ENCODE measurements at places on chromosomes 7 and 10.

DNA sequence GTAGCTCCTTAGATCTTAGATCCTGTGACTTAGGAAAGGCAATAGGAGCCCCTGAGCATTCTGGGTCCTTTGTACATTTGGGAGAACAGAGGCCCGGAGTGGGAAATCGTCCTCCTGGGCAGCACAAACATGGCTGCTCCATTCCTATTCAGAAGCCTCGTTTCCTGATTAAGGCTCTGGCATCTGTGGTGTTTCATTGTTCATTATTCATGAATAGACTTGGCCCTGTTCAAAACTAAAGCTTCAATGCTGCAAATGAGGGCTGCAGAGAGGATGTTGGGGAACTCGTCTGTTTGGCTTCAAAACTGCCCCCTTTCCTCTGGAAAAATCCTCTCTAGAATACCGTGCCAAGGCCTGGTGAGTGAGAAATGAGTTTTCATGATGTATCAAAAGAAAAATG, 3.4 kb upstream of the HTRA1 start:
- DNase-seq: no peak

DNA sequence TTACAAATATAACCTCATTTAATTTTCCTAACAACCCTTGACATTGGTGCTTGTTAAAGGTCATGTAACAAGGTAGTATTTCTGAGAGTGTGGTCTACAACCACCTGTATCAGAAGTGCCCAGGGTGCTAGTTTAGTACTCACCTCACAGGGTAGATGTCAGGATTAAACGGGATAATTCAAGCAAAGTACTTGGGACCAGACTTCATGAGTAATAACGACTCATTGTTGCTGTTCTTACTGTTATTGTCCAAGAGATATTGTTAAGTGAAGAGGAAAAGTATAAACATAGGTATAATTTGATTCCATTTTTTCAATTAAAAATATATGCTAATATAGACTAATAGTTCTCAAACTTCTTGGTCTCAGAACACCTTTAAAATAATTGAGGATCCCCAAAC, 179.3 kb downstream of the WNT2 start:
- DNase-seq: no peak

DNA sequence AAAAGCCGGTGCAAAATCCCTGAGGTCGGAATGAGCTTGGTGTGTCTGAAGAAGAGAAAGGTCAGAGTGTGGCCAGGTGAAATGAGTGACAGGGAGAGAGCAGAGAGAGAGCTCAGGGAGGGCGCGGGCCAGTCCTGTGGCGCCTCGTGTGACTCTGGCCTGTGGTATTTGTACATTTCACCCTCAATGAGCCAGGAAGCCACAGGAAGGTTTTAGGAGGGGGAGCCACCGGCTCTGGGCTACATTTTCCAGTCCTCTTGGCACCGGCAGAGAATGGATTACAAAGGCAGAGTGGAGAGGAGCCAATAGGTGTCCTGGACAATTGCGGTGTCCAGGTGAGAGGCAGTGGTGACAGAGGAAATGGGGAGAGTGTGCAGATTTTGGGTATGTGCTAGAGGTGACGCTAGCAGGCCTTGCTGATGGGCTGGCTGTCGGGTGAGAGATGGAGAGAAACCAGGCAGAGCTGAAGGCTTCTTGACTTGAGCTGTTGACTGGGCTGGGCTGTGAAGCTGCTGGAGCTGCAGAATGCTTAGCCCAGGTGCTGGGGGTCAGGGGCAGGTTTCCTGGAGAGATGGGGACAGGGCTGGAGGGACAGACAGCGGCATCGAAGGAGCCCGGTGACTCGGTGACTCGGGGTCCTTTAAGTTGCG, 38.1 kb downstream of the COL13A1 start:
- no peak for DNase-seq

- no peak for DNase-seq
Observed at GRCh38 chr10:21385996-21386585, 139.4 kb downstream of the SKIDA1 start.

- DNase-seq: no peak
Observed at GRCh38 chr10:97179311-97179710, 6.4 kb downstream of the SLIT1 start.

DNA sequence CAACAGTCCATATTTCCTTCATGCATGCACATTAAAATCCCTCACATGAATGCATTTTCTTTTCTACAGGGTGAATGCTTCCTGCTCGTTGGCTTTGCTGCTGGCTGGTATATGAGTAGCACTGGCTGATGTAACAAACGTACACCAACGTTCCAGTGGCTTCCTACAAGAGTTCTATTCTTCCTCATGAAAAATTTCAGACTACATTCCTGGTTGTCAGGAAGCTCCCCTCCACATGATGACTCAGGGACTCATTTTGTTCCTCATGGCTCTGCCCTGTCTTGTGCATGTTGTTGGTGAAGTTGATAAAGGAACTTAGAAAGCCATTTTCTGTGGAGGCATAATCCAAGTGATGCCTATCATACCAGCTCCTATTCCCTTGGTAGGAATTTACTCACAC, 470.7 kb upstream of the KLF6 start:
- DNase-seq: no peak

GRCh38 chr10:124497196-124497881, 35.7 kb downstream of the LHPP start:
- DNase-seq: no peak

GRCh38 chr7:64516451-64516850, 46.4 kb downstream of the ZNF680 start:
- no peak for DNase-seq

- DNase-seq: no peak
Observed at GRCh38 chr10:110637558-110638053, 6.5 kb upstream of the RBM20 start.

DNA sequence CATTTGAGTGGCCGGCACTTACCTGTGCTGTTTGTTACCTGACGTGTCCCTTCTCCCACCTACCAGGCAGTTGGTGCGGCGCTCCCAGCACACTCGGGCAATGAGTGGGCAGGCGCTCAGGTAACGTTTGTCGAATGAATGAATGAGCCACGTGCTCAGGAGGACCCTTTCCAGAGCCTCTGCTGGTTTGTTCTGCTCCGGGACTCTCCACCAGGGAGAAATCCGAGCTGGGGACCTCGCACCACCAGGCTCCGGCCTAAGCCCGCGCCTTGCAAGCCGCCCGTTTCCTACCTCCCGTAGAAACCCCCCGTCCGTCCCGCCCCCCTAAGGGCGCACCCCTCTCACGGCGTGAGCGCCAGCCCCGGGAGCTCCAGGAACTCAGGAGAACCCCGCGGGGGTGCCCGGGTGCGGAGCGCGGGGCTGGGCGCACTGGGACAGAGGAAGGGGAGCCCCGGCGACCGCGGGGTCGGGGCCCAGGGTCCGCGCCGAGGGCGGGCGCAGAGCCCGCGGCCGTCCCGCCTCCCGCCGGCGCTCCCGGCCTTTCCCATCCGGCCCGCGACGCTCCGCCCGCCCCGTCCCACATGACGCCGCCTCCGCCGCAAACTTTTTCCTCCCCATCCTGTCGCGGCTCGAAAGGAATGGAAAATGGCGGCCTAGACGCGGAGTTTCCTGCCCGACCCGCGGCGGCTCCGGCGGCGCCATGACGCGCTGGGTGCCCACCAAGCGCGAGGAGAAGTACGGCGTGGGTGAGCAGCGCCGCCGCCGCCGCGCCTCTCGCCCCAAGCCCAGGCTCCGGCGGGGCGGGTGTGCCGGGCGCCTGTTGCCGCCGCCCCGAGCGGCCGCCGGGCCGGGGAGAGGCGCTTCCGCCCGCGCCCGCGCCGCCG, at the start of gene DOCK1:
Gene DOCK1 (plus strand): TSS at position 611 of the 884 bp plus-strand sequence. CDS start 90 bp downstream, at position 701.
- DNase-seq: no peak

DNA sequence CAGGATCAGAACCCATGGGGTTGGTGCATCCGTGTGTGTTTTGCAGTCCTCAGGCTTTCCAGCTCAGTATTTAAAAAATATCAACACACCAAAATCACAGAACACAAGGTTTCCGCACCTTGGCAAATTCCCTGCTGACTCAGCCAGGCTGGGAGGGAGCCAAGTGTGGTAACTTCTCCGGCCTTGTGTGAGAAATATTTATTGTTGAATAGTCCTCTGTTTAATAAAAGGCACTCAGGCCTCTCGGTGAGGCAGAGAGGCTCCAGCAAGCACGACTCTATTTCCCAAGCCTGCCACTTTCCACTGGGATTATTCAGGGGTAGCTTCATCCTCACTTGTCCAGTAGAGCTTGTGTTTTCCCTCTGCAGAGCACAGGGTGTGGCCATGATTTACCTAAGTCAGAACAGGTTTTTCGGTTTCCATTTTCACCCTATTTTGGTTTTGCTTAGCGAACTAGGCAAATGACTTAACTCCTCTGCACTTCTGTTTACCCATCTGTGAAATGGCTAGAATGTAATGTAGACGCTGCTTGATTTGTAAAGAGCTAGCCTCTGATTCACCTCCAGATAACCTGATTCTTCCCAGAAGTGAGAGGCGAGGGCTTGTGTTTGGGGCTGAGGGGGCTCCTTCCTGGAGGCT, 13.0 kb upstream of the CHST15 start:
- DNase-seq: no peak

DNA sequence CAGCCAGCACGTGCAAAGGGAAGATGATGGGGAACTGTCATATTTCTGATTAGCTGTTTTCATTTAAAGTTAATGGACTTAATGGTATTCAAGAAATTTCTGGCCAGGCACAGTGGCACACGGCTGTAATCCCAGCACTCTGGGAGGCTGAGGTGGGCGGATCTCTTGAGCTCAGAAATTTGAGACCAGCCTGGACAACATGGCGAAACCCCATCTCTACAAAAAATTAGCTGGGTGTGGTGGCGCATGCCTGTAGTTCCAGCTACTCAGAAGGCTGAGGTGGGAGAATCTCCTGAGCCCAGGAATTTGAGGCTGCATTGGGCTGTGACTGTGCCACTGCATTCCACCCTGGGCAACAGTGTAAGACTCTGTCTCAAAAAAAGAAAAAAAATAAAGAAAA, 18.7 kb downstream of the STN1 start:
- no peak for DNase-seq

DNA sequence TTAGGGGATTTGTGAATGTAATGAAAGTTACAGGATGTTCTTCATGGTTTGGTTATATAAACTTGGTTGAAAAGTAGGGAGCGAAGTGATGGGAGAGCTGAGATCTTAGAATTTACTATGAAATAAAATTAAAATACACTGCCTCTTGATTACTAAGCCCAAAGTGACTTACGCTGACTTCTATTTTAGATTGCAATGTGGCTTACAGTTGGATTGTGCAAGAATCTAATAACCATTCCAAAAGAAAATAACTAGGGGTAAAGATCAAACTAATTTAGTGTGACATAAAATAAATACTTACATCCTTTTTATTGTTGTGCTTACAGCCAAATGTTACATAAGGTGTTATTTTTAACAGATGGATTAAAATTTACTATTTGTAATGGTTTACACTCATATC, 15.3 kb downstream of the WNT16 start:
- no peak for DNase-seq

DNA sequence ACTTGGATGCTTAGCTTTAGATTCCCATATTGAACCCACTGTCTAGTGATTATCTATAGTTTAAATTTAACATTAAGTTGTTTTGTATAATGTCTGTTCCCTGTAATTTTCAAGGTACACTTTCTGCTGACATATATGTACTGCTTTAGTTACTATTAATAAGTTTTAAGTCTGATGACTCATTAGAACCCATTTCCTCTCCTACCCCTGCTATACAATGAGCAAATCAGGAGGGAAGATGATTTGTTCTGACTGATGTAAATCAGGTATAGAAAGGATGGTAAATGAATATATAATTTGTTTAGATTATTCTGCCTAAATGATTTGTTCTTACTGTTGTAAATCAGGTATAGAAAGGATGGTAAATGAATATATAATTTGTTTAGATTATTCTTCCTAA, 691.8 kb downstream of the NXPH1 start:
- no peak for DNase-seq

Data from cortex of kidney (tissue), 1 donor.